Esophagus squamous epithelium (tissue), 5 donors: ENCODE measurements at places on chromosomes 2 and 18. TPM values are rescaled to one million over a fixed set of nuclear protein-coding genes. Genes with fewer than 3 reads are reported as not detected.

DNA sequence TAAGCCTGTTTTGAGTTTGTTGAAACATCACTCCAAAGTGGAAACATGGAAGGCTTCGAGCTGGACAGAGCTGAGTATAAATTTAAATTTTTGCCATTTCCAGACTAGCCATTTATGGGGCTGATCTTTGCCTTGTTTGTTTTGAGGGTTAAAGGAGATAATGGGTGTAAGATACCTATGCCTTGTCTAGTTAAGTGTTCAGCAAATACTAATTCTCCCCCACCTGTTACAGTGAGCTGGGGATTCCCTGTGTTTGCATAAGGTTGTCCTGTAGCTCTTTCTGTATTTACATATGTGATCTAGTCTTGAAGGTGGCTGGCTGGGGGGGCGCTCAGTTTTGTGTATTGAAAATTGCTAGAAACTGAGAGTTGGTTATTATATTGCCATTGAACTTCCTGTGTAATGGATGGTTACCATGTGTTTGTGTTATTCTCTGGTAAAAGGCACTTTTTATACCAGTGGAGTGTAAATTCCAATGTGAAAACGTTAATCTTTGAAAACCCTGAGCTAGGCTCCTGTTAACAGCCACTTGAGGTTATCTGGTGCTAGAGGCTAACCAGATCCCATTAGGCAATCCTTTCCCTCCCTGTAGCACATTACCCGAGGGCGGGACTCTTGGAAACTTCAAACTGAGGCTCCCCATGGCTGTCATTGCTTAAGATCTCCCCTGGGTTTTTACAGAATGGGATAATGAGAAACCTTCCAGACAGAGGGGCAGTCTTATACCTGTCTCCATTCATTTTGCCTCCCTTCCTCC, 26.7 kb downstream of the TANC1 start:
- DNase-seq = no peak

DNA sequence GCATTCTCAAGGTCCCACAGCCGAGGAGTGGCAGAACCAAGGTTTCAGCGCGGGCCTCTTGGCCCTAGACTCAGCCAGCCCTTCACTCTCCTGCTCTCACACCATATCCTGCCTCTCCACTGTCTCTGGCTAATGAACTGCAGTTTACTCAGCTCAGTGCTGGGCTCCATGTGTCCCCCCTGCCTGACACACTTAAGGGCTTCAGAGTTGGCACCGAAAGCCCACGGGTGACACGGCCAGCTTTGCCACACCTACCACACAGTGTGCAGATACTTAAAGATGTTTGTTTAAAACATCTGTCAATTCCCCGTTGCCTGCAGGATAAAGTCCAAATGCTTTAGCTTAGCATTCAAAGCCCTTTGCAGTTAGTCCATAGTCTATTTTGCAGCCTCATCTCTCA, 241.2 kb downstream of the SEPTIN10 start:
- DNase-seq = no peak

DNA sequence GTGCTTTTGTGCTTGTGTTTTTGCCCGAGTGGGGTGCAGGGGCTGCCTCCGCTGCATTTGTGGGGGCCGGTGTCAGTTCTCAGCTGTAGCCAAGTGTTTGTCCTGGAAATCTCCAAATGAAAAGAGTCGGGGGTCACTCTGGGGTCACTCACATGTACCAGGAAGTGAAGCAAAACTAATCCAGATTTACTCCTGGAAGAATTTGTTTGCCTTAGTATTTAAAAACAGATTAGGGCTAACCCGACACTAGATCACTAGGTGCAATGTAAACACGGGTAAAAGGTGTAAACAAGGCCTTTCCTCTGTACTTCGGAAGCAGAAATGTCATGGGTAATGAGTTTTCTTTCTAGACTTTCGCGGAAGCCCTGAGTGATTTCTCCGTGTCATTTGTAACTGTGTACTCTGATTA, 50.3 kb downstream of the GBX2 start:
- no peak for DNase-seq

DNA sequence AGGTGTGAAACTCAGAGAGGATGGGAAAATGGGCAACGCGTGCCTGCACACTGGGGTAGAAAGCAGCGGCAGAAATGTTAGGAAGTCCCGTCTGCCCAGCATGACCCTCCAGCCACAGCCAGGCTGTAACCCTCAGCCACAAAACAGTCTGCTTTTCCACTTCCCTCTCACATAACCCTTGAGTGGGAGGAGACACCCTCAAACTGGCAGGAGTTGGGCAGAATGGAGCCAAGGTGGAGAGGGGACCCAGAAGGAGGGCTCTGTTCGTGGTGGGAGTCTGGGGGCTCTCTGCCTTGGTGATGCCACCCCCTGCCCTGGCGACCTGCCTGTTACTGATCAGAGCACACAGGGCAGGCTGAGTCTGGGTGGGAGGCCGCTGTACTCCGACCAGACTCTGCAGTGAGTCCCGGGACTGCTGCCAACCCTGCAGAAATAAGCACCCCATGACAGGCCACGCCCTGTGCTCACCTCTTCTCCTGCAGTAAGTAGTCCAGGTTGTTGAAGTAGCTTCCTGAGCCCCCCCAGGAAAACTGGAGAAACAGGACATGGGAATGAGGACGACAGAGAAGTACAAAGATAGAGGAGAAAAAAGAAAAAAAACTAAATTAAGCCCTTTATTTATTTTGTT, 16.0 kb downstream of the FAM178B start:
- DNase-seq = no peak

- DNase-seq = no peak
These were observed 1089.9 kb upstream of the DDX18 start for GRCh38 chr2:116724550-116724949.

DNA sequence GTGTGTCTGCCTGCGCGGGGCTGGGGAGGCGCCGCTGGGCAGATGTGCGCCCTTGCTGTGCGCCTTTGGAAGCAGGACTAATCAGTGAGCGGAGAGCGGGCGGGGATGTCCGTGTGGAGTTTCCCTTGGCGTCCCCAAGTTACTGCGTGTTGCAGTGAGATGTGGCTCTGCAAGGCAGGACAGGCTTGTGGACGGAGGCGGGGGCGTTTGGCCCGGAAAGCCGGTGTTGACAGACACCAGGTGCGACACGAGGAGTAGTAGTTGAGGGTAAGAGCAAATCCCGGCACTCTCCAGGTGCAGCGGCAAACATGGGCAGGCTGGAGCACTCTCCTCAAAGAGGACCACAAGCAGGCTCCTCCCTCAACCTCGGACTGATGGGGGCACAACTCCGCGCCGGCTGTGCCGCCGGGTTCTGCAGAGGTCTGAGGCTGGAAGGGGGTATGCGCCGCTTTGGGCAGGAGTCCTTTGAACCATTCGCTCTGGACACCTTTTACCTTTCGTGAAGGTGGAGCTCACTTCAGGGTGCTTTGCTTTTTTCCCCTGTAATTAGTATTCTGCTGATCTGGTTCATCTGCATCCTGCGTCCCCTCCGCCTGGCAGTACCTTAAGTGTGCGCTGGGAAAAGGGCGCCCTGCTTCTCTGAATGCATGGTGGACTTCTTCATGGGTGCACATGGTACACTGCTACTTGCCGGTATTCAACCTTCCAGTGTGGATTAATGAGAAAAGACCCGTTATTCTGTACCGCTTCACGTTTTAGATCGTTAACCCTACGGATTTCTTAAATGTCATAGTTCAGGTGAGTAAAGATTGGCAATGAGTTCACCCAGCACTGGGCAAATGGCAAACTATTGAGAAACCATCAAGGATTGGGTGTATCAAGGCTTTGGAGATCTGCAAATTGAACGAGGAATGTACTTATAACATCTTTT, 608 bp downstream of the CDH7 start:
- no peak for DNase-seq

DNA sequence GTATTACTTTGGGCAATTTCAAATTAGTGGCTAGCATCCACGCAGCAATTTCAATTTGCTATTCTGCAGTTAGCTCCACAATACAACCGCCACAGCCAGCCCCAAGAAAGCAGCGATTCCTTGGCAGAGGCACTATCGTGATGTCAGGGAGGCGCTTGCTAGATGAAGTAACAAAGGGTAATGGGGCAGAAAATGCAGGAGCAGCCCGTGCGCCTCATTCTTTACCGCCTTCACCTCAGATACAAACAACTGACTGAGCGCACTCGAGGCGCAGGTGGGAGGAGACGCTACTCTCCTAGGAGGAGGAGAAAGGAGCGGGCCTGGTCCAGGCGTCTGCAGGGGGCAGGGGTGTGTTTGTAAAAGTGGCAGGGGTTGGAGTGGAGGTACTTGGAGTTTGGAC, 76.9 kb upstream of the ASB18 start:
- DNase-seq = no peak

Gene HSBP1L1
- 26.6 TPM for total RNA-seq

Gene OSBPL6
- 3.8 TPM for total RNA-seq

Gene DYNAP
- 5.2 TPM for total RNA-seq

DNA sequence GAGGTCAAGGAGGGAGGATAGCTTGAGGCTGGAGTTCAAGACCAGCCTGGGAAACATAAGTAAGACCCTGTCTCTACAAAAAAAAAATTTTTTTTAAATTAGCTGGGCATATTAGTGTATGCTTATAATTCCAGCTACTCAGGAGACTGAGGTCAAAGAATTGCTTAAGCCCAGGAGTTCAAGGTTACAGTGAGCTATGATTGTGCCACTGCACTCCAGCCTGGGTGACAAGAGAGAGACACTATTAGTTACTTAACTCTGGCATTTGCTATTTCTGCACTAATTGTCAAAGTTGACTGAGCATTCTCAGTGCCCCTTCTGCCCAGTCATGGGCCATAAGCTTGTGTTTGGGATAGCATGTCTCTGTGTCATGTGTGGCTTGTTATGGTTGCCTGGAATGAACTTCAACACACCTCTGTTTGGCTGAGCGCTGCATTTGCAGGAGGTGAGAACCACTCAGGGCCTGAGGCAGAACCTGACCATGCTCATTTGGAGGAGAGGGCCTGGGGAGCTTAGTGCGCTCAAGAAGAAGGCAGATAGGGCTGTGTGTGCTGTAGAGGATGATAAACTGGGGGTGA, 77.7 kb downstream of the SH3RF3 start:
- DNase-seq = no peak

DNA sequence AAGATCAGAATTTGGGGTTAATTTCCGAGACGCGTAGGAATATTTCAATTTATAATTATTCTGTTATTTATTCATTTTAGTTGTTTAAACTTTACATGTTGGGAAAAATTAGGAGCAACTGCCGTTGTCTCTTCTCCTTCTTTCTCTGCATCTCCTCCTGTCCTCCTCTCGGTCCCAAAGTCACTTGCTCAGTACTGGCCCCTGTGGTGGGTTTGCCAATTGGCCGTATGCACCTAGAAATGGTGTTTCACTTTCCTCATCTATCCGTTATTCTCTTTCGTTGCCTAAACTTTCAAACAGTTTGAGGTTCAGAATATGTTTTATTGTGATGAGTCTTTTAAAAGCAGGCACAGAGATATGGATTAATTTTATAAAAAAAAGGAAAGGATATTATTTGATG, 517.9 kb downstream of the PLCL1 start:
- DNase-seq = no peak

- DNase-seq = no peak
These were observed 508.4 kb downstream of the ZEB2 start for GRCh38 chr2:144011553-144011952.

DNA sequence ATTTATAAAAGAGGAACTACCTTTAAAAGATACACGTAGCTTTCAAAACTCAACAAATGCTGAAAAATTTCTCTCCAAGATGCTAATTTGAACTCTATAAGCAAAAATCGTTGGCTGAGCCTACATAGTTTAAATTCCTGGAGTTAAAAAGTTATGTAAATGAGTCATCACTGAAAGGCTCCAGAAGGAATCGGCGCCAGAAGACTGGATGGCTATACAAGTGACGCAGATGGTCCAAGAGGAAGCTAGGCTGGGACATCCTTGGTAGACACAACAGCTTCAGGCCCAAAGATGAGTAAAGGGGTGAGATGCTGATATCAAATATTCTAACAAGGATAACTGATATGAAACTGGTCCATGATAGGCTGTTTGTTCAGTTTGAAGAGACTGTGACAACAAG, 22.8 kb upstream of the DNAH6 start:
- DNase-seq = no peak

- no peak for DNase-seq
These were observed 18.9 kb downstream of the KCNG3 start for GRCh38 chr2:42474765-42475454.

Gene C1QL2
- not detected for total RNA-seq

Gene TLX2
- not detected for total RNA-seq

GRCh38 chr18:9348079-9348671, 13.6 kb downstream of the TWSG1 start:
- no peak for DNase-seq

GRCh38 chr2:53584986-53585385, 182.6 kb upstream of the CHAC2 start:
- no peak for DNase-seq

- no peak for DNase-seq
These were observed 120.4 kb downstream of the SLC5A7 start for GRCh38 chr2:108106731-108107130.

DNA sequence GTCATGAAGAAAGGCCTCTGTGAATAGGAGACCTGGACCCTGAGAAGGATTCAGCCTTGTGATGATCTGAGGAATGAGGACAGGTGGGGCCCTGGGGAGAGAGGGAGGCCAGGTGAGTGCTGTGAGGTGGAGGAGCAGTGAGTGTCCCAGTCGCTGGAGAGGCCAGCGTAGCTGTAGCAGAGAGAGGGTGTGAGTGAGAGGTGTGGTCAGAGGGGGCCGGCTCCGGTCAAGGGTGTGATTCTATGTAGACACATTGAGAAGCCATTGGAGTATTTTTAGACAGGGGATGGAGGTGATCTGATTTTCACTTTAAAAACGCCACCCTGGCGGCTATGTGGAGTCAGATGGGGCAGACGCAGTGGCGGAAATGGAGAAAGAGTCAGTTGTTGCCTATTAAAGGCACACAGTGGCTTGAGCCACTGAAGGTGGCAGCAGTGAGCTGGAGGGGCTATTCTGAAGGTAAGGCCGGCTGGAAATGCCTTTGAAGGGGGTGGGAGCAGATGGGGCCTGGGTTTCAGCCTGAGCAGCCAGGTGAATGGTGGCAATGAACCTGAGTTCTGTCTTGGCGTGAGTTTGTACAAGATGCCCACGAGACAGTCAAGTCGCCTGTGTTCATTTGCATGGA, 55.6 kb downstream of the GREB1 start:
- DNase-seq = no peak

Gene DSG1
- 1.8 TPM for total RNA-seq

- DNase-seq = no peak
These were observed 2.2 kb downstream of the HOXD10 start for GRCh38 chr2:176118601-176119339.

Gene DSEL
- 5.7 TPM for total RNA-seq

GRCh38 chr2:216657980-216658379, 24.8 kb downstream of the IGFBP2 start:
- no peak for DNase-seq

GRCh38 chr2:230267059-230267458, 41.5 kb downstream of the SP140 start:
- DNase-seq = no peak

DNA sequence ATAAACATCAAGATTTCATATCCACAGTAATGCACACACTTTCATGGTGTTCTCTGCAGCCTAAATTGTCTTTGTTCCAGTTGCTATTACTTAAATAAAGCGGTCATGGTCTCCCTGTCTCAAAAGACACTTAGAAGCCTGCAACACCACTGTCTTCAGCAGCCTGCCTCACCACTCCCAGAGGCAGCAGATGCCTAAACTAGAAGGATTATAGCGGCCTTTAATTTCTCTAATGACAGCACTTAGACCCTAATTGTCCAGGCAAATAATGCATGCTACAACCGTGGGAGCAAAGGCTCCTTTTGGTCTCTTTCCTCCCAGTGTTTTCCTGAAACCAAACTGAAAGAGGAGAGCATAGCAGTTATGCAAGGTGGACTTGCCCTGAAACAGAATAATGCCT, 248.8 kb upstream of the SLC39A10 start:
- DNase-seq = no peak
